Erythroblast (primary cell): ENCODE measurements at places on chromosomes 13 and 19.

DNA sequence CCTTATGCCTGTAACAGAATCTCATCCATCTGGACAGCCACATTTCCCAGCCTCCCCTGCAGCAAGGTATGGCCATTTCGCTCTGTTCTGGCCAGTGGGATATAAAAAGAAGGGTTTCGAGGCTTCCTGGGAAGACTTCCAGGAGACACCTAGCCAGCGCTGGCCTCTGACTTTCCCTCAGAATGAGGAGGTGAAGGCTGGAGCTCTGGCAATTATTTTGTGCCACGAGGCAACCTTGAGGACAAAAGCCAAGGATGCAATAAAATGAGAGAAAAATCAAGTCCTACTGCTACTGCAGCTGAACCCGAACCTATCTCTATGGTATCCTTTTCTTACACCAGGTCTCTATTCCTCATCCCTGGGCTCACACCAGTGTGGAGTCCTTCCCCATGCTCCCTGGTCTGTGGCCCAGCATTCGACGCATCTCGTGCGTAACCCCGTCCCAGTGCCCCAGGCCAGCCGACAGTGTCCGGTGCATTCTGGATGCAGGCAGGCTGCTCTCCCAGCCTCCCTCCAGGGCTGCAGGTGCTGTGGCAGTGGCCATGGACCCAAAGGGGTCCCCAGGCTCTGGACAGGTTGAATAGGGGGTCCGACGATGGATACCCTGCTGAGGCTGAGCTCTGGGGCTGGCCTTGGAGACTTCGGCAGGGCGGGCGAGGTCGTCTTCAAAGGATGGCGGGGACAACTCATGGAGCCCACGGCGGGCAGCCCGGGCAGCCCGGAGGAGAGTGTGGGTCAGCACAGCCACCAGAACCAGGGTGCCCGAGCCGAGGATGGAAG is 12.2 kb downstream of the TMEM221 start:
- DNase-seq = no peak

GRCh38 chr19:7337380-7338194 is 11.2 kb upstream of the ARHGEF18 start:
- no peak for DNase-seq

- DNase-seq = no peak
Measured at GRCh38 chr13:42364613-42365000, 92.7 kb downstream of the AKAP11 start.

- DNase-seq = no peak
Measured at GRCh38 chr13:103277959-103278694, 211.9 kb upstream of the SLC10A2 start.

- DNase-seq = no peak
Measured at GRCh38 chr19:50694815-50695145, 24.8 kb downstream of the SHANK1 start.

DNA sequence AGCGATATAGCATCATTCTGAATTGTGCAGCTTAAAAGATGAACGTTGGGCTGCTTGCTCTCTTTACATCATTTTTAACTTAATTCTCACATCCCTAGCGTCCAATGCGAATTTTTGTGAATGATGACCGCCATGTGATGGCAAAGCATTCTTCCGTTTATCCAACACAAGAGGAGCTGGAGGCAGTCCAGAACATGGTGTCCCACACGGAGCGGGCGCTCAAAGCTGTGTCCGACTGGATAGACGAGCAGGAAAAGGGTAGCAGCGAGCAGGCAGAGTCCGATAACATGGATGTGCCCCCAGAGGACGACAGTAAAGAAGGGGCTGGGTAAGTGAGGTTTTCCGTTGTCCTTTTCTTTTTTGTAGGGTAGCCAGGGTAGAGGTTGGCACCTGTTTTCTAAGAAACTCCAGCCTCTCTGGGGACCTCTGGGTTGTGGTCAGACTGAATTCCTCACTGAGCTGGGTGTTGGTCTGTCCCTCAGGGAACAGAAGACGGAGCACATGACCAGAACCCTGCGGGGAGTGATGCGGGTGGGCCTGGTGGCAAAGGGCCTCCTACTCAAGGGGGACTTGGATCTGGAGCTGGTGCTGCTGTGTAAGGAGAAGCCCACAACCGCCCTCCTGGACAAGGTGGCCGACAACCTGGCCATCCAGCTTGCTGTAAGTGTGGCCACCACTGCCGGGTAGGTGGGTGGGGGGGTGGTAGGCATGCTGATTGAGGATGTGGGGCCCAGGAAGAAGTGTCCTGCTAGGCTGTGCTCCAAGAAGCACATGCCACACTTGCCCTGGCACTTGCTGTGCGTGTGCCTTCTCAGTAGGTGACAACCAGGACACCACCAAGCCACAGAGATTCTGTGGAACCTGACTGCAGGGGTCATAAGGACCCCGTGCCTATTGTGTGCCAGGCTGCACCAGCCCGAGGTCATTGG is 17.0 kb downstream of the ILF3 start:
- DNase-seq = no peak

GRCh38 chr13:65488606-65489005 is 1741.5 kb downstream of the PCDH9 start:
- no peak for DNase-seq

GRCh38 chr13:41468631-41469030 is 11.3 kb downstream of the RGCC start:
- no peak for DNase-seq

GRCh38 chr19:40609561-40610395 is 8.6 kb downstream of the LTBP4 start:
- DNase-seq = peak; percentile 96

DNA sequence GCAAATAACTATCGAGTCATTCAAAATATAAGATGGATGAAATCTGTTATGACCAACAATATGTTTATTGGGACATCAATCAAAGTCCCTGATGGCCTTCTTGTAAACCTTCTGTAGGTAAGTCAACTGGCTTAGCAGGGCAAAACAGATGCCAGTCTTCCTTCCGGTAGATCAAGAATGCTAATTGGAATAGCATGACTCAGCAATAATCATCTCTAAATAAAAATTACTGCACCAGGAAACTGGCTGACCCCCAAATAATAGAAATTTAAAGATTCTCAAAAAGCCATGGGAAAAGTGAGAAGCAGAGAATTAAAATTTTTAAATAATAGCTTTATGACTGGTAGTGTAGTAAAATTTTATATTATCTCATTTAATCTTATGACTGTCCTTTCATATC is 1005.4 kb downstream of the OLFM4 start:
- DNase-seq = no peak

- DNase-seq = no peak
Measured at GRCh38 chr13:106479929-106480328, 55.5 kb downstream of the EFNB2 start.

DNA sequence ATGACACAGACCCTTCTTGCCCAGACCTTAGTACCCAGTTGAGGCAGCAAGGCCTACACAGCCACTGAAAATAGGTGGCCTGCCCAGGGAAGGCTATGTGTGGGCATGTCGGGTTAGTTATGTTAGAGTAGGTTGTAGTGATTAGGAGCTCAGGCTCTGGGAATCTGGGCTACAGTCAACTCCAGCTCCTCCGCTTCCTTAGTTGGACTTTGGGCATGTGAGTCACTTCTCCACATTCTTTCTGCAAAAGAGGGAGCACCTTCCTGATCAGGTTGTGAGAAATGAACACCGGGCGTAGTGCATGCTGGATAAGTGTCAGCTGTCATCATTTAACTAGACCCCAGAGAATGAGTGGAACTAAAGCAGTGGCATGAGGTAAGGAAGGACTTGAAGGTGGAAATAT is 64.8 kb downstream of the ARHGAP35 start:
- no peak for DNase-seq

DNA sequence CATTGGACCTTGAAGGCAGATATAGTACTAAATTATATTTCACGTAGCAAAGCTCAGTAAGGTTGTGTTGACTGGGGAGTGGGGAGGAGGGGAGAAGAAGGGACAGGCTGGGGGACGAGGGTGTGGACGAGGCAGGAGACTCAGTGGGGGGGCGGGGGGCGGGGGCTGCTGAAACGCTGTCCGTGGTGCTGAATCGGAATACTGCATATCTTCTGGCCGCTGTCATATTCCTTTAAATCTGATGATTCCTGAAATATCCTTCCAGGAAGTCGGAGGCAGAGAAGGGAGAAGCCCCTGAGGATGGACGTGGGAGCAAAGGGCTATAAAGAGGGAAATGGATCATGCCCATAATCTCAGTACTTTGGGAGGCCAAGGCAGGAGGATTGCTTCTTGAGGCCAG is 34.7 kb upstream of the CASP14 start:
- DNase-seq = no peak

- DNase-seq = no peak
Measured at GRCh38 chr19:33385956-33386355, 12.4 kb downstream of the CEBPG start.

DNA sequence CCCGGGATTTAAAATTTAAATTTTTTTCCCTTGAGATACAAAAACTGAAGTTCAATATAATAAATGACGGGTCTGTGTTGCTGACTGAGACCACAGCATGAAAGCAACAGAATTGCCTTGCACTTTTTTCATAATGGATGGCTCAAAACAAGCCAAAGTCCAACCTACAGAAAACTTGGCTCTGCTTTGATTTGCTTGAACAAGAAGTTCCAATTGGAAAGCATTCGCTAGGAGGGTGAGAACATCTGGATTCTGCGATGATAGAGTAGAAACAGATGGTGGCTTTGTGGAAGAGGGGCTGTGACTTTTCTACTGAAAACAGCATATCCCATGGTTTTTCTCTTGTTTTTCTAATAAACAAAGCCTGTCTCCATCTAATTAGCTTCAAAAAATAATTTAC is 46.4 kb downstream of the THSD1 start:
- DNase-seq = no peak

DNA sequence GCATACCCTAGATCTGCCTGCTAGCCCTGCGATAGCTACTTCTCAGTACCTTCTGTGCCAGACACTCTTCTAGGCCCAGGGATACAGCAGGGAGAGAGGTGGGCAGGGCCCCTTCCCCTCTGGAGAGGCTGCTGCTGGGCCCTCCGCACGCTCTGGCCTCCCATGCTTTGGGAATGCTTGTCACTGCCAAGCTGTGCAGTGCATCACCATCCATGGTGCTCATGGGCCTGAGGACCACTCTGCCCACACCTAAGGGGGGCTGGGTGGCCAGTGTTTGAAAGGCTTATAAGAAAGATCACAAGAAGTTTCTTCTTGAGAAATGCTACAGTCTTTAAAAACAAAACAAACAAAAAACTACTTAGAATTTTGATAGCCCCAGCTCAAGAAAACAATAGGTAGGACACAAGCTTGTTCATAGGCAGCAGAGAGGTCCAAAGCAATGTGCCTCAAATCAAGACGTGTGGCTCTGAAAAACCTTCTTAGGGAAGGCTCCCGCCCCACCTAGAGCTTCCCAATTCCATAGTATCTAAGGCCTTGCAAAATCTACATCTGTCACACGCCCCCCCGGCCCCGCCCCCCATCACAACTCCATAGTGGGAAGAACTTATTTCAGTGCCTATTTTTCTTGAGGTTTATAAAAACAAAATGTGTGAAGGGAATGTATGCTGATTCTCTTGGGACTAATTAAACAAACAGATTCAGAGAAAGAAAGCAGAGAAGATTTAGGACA is 145.8 kb downstream of the TM9SF2 start:
- DNase-seq = no peak

- DNase-seq = no peak
Measured at GRCh38 chr19:50384685-50385535, 763 bp downstream of the POLD1 start.

- DNase-seq = no peak
Measured at GRCh38 chr13:95117092-95117491, 184.2 kb downstream of the ABCC4 start.

DNA sequence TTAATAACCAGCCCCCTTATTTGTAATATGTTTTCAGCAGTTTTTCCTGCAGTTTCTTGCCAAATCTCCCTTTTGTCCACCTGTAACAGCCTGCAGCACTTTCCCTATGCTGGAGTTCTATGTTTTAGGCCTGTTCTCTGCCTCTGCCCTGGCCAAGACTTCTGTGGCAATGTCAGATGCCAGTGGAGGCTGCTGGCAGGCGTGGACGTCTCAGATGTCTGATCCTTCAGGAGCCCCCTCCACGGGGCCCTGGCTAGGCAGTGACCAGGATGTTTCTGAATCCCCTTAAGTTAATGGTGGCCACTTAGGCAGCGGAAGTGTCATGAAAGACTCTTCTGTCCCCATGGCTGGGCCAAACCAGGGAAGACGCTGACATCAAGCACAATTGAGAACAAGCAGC is 40.8 kb downstream of the SIPA1L3 start:
- no peak for DNase-seq

DNA sequence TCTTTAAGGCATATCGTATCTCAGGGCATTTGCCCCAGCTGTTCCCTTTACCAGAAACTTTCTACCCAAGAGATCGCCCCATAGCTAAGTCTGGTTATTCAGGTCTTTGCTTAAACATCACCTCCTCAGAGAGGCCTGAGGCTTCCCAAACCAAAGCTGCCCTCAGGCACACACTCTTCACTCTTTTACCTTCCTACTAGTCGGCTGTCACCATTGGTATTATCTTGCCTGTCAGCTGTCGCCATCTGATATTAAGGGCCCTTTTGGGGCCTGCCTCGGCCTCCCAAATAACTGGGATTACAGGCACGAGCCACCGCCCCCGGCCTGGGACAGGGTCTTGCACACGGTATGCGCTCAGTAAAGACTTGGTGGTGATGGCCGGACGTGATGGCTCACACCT is 1.0 kb downstream of the GADD45GIP1 start:
- no peak for DNase-seq

DNA sequence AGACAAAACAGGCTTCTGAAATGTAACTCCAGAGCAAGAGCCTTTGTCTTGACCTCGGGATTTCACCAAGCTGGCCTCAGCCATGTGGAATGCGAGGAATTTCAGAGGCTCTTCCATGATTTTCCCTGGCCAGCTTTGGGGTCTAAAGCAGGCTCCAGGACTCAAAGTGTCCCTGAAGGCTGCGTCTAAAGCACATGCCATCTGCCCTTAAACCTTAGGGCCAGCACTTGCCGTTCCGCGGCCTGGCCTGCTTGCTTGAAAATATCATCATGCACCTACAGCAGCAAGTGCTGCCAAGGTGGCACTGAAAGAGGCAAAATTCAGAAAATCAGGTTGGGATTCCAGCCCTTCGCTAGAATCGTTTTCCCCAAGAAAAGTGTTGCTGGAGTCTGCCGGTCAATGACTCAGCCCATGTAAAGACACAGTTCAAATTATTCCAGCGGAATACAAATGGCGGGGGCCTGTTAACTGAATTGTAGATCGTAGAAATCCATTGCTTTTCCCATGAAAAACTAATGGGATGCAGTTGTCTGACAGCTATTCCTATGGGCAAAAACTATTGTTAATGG is 105.7 kb upstream of the RAP2A start:
- peak; percentile 48 for DNase-seq

- DNase-seq = no peak
Measured at GRCh38 chr13:76745261-76746200, 140.7 kb downstream of the KCTD12 start.

GRCh38 chr13:113837560-113838355 is 26.1 kb downstream of the GAS6 start:
- peak; percentile 40 for DNase-seq

GRCh38 chr19:55678121-55678671 is 3.2 kb downstream of the EPN1 start:
- DNase-seq = no peak

- DNase-seq = no peak
Measured at GRCh38 chr13:42873081-42873480, 91.7 kb downstream of the FAM216B start.
